ENCODE measurements at places on chromosomes 5 and 9.

DNA sequence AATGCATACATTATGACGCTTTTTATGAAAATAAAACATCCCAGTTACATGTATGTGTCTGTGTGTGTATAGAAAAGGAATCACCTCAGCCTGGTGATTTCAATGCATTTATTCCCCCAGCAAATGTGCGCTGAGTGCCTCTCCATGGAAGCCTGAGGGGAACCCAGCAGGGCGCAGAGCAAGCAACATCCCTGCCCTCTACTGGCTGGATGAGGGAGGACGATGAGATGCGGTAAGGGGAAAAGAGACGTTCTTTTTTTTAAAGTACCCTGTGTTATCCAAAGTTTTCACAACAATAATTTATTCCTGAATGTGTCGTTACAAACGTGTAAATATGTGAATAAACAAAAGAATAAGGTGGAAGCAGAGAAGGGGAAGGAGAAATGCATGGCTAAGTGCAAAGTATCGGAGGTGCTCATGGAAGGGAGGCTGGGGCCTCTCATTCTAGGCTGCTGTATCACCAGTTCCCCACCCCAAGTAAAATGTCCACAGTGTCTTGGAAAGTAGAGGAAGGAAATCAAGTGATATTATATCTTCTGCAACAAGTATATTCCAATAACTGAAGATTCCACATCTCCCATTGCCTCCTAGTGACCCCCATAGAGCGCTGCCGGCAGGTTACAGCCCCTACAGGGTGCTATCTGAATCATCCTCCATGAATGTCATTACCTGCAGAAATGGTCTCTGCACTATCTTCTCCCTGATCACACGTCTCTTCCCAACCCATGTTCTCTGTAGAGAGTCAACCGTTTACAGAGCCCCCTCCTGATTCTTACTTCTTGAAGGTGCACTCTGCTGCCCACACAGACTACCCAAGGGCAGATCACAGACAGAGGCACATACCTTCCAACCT is 13.0 kb upstream of the ABLIM3 start:
- no peak for DNase-seq

DNA sequence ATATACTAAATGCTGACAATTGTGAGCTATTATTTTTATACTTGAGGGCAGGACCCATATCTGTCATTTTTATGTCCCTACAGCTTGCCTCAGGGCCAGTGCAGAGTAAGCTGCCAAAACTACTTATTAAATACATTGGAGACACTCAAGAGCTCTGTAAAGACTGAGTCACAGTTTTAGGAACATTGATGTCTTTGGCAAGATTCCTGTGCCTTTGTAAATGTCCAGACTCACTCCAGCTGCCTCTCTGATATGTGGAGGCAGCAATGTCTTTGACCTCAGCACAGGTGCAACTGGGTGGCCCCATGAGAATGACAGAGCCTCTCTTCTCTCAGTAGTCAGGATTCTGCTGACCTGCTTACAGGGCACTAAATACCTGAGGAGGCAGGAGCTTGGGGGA is 363.2 kb downstream of the OSTF1 start:
- no peak for DNase-seq

DNA sequence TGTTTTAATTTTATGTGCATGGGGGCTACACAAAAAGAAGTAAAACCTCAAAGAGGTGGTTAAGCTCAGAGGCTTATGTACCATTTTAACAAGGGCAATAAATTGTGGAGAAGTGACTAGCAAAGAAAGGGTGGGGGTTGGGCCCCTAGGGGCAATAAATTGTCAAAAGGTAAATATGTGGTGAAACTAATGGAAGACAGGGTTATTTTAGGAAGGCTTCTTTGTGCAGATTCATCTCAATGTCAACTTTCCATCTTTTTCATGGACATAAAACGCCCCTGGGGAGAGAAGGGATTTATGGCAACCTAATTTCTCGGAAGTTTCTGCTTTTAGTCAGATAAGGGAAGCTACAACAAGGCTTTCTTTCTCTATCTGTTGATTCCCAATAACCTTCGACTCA is 42.5 kb upstream of the GOLM1 start:
- DNase-seq = no peak

DNA sequence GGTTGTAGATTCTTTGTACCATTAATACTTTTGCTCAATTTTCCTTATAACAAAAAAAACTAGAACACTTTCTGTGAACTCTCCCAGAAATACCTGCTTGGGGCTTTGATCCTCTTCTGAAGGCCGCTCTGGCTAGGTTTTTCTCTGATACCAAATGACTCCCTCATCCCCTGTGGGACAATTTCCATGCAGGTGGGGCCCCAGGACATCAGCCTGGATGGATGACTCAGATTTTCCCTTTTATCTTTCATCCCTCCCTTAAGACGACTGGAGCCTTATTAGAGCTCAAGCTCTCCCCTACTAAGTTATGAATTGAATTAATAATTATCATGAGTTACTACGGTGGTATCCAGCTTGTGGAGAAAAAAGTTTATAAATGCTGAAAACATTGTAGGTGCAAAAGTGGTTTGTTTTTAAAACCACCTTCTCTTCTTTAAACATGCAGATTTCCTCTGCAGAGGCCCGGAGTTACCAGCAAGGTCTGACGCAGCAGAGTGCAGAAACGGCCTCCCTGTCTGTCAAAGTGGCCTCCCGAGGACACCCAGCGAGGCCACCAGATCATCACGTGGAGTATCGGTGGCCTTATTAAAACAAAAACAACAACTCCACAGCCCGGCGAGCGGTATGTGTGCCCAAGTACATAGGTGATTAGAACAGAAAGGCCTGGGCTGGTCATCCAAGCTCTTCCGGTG is 50.8 kb upstream of the IRX4 start:
- DNase-seq = no peak

- no peak for DNase-seq
Measured at GRCh38 chr5:104016646-104017045, 454.1 kb upstream of the NUDT12 start.

DNA sequence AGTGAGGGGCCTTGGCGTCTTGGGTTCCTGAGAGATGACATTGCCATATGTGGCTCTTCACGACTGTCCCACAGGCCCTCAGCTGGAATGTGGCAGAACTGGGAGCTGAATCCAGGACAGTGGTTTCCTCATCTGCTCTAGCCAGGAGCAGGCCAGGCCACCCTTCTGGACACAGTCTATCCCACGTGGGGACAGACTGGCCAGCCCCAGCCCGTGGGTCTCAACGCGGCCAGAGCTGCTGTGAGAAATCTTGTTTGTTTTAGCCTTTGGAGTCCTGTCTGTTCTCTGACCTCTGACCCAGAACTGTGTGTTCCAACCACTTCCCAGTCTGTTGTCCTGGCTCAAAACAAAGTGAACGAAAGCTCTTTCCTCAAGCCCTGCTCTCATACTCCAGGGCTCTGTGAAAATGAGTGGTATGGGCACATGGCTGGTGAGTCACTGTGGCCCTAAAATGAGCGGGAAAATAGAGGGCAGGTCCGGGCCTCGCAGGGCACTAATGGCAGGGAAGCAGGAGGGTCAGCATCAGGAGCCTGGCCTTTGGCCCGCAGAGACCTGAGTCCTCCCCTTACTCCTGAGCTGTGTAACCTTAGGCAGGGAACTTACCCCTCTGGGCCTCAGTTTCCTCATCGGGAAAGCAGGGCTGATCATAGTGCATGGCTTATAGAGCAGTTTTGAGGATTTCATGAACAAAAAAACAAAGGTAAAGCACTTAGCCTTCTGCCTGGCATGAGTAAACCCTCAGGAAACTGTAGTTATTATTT is 34.8 kb upstream of the GLRX start:
- no peak for DNase-seq
